NCI-H2171 treated with DMSO at 0.1 percent for 48 hours (cell line): ENCODE measurements at places on chromosomes 7 and 10.

DNA sequence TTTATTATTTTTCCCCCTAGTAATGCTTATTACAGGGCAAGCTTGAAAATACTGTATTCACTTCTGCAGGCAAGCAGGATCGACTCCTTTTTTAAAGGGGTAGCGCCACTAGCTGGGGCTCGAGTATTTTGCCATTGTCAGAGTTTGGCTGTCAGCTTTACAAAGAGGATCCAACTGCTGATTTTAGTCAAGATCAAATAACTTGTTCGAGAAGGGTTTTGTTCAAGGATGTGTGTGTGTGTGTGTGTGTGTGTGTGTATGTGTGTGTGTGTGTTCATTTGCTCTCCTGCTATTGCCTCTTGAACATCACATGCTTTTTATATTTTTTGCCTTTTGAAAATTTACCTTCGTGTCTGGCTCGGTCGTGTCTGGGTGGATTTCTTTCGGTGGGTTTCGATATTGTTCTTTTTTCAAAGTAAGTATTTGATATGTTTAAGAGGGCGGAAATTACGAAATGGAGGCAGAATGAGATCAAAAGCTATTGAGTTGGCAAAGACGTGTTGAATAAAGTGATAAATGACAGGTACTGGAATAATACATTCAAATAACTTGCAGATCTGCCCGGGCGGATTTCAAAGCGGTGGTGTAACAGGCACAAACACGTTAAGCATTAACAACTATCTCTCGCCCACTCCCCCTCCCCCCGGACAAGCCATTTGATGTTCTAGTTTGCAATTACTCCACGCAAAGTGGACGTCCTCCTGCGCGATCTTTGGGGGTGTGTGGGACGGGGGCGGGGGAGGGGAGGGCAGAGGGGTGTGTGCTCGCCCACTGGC lies 1.1 kb downstream of the ARID5B start:
- DNase-seq = peak; percentile 46

- no peak for DNase-seq
Measured at GRCh38 chr7:151709141-151710038, 167.5 kb downstream of the PRKAG2 start.

- no peak for DNase-seq
Measured at GRCh38 chr7:149202831-149203231, 7.5 kb downstream of the ZNF282 start.

DNA sequence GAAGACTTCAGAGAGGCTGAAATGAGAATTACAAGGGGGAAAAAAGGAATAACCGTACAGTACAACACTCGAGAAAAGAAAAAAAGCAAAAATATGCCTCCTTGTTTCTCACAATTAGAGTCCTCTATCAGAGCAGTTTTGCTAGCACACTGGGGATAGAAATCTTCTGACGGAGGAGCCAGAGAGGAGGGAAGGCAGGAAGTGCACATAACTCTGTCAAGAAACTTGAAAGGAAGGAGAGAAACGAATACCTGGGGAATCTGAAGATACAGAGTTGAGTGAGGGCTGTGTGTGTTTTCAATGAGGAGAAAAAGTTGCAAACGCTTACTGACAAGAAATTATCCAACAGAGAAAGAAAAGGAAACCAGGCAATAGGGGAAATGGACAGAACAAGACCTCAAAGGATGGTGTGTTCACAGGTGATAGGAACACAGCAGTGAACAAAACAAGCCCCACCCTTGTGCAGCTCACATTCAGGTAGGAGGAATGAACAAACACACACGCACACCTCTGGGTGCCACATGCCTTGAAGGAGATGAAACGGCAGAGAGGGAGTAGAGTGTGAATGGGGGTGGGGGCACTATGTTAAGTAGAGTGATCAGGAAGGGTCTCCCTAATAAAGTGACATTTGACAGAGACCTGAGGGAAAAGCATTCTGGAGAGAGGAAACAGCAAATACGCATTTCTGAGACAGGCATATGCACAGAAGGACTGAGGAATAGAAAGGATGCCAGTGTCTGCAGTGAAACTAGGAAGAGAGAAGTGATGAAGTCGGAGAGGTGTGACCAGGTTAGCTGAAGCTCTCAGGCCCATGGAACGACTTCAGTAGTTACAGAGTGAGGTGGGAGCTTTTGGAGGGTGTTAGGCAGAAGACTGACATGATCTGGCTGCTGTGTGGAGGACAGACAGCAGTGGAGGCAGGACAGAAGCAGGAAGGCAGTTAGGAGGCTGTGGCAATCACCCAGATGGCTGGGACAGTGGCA lies 46.7 kb upstream of the SPOCK2 start:
- DNase-seq = no peak

DNA sequence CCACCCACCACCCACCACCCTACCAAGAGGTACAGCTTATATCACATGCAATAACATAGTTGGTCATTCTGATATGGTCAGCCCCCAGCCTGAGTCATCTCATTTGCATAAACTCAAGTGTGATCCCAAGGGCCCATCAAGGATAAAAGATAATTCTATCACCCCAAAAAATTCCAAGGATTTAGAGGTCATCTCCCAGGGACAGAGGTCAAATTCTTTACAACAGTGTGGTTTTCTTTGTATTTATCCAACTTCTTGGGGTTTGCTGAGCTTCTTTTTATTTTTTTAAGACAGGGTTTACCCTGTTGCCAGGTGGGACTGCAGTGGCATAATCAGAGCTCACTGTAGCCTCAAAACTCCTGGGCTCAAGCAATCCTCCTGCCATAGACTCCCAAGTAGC lies 9.4 kb upstream of the GTPBP10 start:
- DNase-seq = no peak

DNA sequence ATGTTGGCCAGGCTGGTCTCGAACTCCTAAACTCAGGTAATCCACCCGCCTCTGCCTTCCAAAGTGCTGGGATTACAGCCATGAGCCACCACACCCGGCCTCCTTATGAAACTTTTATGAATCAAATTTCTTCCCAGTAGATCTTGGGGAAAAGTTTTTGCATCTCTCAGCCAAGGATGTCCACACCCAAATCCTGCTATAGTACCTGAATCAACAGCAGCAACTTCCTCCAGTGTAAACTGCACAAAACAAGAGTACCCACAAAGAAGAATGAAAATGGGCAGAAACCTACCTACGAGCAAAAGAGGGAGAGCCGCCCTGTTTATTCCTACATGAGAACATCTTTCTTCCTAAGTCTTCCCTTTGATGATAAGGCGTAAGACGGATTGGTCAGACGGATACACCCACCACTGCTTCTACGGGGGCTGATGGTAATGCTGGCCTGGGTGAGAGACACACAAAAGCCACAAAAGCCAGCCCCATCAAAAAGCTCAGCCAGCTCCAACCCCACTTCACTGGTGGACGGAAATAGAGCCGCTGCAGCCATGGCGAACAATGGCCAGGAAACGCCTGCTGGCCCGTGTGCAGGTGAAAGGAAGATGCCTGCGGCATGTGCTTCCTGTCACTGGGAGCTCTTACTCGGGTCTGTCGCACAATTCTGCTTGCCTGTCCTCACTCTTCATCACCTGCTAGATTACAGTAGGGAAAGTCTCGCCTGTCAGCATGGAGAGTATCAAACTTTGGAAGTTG lies 10.4 kb downstream of the JCAD start:
- no peak for DNase-seq

DNA sequence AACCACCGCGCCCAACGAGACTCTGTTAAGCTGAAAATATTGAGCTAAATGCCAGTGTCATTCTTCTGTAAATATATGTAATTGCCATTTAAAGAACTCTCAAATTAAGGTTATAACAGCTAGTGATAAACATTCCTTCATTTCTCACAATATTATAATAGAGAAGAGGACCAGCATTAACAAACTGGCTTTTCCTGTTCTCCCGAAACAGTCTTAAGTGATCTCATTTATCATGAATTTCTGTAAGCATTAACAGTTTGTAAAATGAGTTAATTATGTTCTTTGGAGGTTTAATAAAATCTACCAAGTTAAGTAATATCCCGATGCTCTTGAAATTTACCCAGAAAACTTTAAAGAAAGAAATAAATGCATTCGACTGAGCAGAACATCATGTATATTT lies 352.8 kb downstream of the KCNMA1 start:
- no peak for DNase-seq

- peak; percentile 93 for DNase-seq
Measured at GRCh38 chr7:100837099-100837836, 9.9 kb upstream of the EPHB4 start.

- no peak for DNase-seq
Measured at GRCh38 chr10:108567899-108568752, 1355.2 kb downstream of the XPNPEP1 start.

- no peak for DNase-seq
Measured at GRCh38 chr7:1361756-1362125, 97.5 kb downstream of the MICALL2 start.

GRCh38 chr7:5187605-5188004 lies 2.4 kb upstream of the WIPI2 start:
- DNase-seq = no peak

- peak; percentile 43 for DNase-seq
Measured at GRCh38 chr10:131177431-131178327, 133.8 kb downstream of the TCERG1L start.

- no peak for DNase-seq
Measured at GRCh38 chr10:103021150-103021899, 103.2 kb downstream of the CNNM2 start.

DNA sequence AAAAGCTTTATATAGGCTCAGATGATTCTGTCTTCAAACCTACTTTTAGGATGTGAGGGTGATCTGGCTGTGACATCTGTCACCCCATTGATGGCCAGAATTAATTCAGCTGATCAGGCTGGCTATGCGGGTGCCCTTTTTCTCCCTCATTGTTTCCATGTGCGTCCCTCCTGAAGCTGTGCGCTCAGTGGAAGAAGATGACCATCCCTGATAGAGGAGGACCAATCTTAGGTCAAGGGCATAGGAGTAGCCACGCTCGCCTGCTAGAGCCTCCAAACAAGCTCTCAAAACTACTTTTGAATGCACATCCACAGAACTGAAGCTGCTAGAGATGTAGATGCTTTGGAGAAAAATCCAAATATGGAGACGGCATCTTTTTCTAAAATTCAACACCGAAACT lies 48.7 kb downstream of the MYPN start:
- DNase-seq = no peak

DNA sequence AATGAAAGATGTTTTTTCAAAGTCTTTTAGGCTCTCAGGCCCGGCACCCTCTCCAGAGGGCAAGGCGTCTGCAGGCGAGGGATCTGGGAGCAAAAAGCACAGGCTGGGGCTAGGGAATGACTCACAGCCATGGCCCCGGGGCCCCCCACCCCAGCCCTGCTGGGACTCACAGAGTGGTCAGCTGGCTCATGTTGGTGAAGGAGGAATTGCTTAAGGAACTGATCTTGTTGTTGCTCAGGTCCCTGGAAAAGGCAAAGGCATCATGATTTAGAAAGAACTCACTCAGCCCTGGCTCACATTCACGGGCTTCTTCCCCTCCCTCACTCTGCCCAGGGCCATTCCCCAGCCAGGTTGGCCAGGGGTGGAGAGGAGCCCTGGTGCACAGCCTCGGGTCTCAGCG lies 151.5 kb downstream of the SLIT1 start:
- no peak for DNase-seq

DNA sequence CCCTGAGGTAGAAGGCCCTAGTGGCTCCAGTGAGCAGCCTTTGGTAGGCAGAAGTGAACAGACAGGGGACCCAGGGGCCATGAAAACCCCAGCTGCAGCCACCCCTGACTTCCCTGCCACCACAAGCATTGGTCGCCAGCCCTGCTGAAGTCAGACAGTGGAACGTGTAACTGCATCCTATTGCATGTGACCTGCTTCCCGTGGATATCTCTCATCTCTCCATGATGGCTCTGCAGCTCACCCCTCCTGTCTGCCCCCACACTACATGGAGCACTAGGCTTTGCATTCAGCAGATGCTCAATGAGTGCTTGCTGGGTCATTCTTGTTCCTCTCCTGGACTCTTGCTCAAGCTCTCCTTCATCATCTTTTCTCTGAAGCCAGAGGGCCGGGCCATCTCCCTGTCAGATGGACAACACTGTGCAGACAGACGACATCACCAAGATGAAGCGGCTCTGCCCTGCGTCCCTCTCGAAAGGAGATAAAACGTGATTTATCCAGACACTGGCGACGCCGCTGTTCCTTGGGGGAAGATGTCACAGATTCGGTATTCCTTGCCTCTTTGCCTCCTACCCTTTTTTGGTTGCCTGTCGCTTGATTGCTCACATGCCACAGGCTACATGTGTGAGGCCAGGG lies 117.5 kb downstream of the SH3PXD2A start:
- DNase-seq = no peak
